HepG2 (cell line): ENCODE measurements at places on chromosomes 1 and 21.

GRCh38 chr1:55631509-55631908 lies 416.3 kb upstream of the USP24 start:
- no peak for DNase-seq

DNA sequence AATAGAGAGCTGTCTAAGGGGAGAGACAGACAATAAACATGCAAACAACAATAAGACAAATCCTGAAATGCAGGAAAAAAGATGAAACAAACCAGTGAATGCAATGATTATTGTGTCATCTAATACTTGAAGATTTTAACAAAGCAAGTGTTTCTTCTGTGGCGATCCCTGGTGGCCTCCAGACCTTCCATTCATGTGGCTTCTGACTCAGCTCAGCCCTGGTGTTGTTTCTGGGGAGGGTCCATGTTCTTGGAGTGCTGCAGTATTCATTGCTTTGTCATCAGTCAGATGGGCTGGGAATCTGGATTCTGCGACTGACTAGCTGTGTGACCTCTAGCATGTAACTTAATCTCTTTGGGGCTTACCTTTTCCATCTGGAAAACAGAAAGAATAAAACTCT lies 1.5 kb upstream of the C2CD4D start:
- DNase-seq, result peak; percentile 39

DNA sequence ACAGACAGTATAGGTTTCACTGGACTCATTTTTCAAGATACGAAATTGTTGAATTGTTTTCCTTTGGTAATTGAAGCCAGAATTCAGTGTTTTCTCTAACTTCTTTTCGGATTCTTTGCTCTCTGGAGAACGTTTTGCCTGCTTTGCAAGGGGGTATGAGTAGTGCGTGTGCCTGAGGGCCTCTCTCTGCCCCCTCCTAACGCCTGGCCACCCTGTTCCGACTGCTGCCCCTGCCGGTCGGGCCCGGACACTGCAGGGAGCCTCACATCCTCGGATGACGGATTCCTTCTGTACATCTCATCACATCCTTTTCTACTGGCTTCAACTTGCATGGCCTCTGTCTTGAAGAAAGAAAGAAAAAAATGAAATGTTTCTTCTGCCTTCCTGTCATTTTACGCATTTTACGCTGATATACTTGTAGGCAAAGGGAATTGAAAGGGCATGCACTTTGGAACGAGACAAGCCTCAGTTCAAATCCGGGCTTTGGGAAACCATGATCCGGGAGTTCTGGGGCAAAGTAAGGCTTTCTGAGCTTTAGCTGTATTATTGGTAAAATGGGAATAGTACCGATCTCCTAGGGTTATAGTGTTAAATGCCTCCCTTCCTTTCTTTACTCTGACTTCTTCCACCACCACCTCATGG lies 65.1 kb downstream of the DISC1 start:
- DNase-seq, result peak; percentile 31

DNA sequence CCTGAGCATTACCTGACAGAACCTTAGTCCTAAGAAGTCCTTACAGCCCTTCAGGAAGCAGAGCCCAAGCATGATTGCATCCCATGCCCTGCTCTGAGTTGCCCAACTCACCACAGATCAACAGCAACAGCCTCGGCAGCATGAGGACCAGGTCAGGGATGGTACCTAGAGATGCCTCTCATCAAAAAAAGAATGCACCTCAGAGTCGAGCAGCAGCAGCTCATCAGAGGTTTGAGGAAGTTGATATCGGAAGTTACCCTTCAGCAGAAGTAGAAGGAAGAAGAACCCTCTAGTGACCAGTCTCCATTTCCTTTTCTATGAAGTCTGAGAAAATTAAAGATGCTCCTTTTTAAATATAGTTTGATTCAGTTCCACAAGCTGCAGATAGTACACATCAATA lies at the start of gene FCRL1:
Gene FCRL1, minus strand, starts transcription at position 225 of the 400 bp plus-strand sequence. Its CDS starts 83 bp downstream, at position 142.
- no peak for DNase-seq

DNA sequence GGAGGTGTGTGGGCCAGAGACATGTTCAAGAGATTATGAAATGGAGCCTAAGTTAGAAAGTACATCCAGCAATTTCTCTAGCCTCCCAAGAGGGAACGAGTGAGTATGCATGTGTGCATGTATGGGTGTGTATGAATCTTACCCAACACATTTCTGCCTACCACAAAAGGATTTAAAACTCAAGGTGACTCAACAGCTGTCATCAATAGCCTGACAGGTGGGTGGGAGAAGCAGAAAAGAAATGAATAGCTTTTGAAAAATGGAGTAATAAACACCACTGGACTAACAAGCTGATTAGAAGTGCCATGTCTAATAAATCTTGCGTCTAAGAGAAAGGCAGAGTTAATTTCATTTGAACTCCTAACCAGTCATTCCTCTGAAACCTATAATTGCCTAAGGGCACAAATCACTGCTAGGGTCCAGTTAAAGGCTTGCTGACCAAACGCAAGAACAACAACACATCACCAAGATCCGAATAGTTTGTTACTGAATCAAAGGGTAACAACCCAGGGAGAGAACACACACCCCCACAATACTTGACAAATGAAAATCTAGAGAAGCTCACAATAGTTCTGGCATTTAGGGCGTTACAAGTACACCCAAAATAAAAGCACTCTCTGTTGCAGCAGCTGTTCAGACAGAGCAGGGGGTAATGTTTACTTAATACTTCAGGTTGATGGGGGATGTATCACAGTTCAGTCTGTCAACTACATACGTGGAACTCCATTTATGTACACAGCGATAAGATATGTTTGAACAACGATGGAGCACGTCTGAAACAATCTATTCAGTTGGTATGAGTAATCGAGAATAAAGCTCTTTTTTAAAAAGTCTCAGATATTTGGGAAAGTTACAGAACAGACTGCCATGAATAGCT lies 1.4 kb downstream of the KIAA0319L start:
- peak; percentile 97 for DNase-seq
